ENCODE measurements at places on chromosomes 7 and 10.

GRCh38 chr7:40612298-40612697, 477.5 kb downstream of the SUGCT start:
- DNase-seq = no peak

GRCh38 chr10:57864765-57865680, 402.7 kb downstream of the IPMK start:
- no peak for DNase-seq

DNA sequence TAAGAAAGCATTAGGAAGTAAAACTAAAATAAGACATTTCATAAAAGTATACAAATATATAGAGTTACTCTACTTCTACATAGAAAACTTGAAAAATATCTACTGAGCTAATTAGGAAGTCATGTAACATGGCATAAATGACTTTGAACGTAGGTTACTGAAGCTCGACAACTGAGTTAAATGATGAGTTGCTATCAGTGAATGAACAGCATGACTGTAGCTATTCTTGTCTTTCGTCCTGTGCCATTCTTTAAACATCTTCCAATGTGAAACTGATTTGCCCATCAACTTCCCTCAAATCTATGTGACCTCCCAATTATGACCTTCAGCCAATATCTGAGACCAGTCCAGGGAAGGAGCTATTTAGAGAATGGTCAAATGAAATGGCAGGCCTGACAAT, 113.5 kb upstream of the NEBL start:
- no peak for DNase-seq

DNA sequence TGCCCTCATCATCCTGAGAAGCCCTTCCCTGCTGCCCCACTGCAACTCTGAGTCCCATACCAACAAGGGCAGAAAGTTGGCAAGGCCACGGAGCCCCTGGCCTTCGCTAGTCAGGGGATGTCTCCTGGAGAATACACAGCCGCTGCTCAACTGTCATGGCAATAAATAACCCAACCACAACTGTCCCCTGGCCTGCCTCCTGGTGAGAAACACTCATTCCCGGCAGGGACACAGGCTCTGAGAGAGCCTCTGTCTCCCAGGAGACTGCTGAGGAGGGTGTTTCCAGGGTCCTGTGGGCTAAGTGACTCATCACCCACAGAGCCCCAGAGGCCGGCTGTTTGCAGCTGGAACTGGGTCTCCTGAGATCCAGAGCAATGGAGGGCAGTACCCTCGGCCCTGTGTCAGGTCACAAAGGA, 354.1 kb downstream of the TNS3 start:
- DNase-seq = no peak

GRCh38 chr7:29969738-29970137, 19.9 kb downstream of the SCRN1 start:
- DNase-seq = no peak

DNA sequence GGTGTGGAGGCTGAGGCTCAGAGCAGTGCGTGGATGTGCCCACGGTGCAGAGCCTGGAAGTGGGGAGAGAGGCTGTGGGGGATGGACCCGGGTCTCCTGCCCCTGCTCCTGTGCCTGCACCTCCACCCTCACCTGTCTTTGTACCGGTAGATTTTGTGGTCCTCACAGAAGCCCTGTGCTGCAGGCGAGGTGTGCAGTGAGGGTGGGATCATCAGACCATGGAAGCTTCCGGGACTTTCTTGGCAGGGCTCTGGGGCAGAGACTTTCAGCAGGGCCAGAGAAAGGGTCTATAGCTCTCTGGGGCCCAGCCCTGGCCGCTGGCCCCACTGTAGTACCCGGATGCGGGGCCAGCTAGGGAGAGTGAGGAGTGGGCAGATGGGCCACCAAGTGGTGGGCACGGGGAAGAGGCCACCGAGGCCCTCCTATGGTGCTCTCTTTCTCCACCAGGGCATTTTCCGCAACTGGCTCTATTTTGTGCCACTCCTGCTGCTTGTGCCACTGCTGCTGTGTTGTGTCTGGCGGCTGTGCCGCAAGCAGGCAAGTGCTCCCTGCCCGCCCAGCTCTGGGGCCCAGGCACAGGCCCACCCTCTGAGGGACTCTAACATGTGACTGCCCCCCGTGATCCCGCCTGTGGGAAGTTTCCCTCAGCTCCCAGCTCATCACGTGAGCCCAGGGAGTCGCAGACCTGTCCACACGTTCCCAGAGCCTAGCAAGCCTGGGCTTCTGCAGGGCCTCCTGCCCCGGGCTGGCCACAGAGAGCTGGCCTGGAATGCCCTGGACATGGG, 22.1 kb downstream of the ANTXRL start:
- no peak for DNase-seq

DNA sequence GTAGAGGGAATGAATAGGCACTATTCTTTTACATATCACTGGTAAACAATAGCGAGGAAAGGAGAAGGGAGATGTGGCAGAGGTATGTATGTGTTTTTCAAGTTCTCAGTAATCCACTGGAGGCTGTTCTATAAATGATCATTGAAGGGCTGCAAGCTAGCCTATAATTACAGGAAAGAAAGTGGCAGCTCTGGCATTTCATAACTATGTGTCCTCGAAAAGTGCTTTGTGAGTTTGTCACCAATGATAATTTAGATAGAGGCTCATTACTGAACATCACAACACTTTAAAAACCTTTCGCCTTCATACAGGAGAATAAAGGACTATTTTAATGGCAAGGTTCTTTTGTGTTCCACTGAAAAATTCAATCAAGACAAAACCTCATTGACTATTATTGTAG, 235.1 kb downstream of the FOXP2 start:
- DNase-seq = no peak

- no peak for DNase-seq
Measured at GRCh38 chr7:47591089-47591654, 9.3 kb upstream of the TNS3 start.

- DNase-seq = peak; percentile 44
Measured at GRCh38 chr7:140653319-140654108, 12.9 kb upstream of the DENND2A start.

DNA sequence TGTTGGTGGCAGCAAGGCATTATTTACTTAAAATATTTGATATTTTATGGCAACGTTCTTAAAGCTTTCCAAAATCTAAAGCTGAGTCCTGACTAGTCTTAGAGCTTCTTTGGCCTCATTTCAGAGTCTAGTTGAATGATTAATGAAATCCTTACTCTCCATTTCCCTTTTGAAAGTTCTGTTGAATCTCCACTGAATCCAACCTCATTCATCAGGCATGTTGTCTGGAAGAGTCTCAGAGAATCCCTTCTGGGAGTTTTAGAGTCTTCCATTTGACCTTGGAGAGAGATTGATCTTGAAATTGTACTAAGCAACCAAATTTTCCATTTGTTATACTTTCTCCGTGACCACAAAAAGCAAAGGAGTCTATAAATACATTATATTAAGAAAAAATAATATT, 198.5 kb upstream of the TMEM196 start:
- no peak for DNase-seq

DNA sequence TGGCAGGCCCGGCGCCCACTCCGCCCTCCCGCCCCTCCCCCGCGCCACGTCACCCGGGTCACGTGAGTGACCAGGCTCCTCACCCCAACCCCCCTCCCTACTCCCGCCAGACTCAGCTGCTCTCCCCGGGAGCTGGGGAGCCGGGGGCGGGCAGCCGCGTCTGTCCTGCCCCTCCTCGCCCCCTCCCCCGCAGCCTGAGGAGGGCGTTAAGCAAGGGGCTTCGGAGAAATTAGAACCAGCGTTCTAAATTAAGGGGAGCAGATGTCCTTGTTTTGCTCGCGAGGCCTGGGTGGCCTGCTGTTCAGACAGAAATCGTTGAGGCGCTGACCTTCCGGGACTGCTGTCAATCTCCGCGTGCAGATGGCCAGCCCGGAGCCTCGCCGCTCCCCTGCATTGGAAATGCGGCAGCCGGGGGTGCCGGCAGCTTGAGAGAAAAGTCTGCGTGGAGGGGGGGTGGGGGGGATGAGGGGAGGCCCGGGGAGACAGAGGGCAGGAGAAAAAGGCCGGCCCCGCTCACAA, 102.2 kb upstream of the ZNF438 start:
- DNase-seq = peak; percentile 71

DNA sequence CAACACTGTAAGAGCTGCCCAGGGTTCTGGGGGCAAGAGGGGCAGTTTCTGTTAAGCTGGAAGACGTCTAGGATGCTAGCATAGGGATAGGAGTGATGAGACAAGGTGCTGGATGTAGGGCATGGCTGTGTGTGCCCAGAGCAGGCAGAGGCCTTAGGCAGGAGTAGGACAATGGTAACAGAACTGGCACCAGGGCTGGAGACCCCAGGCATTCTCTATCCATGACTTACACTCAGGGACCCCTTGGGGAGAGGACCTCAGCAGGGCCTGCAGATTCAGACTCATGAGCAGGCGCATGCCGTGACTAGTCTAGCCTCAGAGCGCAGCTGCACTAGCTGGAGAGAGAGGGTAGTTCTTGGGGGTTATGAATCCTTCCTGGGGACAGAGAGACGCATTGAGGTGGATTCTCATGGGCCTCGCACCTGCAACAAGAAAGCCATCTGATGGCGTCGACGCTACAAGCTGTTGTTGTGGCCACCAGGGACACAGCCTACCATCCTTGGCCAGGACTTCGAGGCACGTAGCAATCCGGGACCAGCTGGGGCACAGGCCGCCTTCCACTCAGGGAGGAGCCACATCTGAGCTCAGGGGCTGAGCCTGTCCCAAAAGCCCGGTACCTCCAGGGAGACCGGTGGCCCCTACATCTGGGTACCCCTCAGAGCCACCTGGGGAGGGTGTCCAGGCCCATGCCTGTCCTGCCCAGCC, 474.1 kb downstream of the PTPRN2 start:
- DNase-seq = no peak

GRCh38 chr10:101939008-101939648, 95.5 kb upstream of the KCNIP2 start:
- no peak for DNase-seq
